Epithelial cell of esophagus (primary cell): ENCODE measurements at places on chromosomes 12 and 14.
A peak's percentile ranks its signal among the peaks of the same experiment; 100 is the strongest.

DNA sequence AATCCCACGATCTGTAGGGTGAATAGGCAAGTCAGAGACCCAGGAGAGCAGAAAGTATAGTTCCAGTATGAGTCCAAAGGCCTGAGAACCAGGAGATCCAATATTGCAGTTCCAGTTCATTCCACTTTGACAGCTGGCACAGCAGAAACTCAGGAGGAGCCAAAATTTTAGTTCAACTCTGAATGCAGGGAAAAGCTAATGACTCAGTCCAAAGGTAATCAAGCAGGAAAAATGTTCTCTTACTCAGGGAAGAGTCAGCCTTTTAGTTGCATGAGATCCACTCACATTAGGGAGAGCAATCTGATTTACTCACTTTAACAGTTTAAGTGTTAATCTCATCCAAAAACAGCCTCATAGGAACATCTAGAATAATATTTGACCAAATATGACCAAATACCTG is 130.2 kb upstream of the LRFN5 start:
- DNase-seq: peak; percentile 58

DNA sequence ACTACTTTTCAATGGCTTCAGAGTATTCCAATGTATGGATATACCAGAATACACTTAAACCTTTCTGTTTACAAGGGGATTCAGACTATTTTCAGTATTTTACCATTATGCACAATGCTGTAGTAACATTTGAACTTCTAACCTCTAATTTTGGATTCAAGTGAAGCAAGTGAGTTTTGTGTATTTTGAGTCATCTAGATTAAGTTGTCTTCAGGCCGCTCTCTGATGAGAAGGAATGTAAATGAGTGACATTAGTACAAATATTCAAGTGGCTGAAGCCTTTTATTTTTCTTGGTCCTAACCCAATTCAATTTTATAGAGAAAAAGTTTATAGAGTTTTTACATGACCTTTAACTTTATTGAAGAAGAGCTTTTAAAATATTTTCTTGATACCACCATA is 125.6 kb downstream of the PDE3A start:
- DNase-seq: no peak

DNA sequence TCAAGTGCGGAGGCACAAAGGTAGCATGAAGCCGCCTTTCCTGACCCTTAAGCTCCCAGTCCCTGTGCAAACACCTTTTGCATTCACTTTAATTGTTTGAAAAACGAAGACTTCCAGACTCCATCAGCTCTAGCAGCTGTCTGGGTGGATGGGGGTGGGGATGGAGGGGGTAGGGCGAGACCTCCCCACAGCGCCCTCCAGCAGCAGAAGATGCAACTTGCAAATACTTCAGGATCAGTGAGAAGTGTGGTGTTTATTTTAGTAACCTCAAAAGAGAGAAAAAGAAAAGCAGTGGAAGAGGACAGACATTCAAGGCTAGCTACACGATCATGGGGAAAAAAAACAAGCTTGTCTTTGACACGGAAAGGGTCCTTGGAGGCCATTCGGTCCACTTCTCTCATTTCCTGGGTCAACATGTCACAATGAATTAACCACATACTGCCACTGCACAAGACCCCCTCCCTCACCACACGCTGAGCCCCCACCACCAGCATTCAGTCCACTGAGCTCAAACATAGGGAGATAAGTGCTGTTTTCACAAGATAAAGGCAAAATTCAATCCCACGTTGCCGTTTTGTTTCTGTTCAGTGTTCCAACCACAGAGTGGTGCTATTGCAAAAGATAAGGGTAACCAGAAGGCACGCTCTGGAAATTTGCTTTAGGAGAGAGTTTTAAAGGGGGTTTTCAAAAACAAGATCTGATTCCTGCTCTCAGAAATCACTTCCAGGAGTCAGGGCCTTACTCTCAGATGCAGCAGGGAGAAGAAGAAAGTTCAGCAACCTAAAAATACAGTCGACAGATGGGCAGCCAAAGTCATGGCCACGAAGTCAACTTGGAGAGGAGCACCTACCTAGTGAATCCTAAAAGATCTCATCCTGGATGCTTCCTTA is 3.3 kb upstream of the NTF3 start:
- DNase-seq: no peak

DNA sequence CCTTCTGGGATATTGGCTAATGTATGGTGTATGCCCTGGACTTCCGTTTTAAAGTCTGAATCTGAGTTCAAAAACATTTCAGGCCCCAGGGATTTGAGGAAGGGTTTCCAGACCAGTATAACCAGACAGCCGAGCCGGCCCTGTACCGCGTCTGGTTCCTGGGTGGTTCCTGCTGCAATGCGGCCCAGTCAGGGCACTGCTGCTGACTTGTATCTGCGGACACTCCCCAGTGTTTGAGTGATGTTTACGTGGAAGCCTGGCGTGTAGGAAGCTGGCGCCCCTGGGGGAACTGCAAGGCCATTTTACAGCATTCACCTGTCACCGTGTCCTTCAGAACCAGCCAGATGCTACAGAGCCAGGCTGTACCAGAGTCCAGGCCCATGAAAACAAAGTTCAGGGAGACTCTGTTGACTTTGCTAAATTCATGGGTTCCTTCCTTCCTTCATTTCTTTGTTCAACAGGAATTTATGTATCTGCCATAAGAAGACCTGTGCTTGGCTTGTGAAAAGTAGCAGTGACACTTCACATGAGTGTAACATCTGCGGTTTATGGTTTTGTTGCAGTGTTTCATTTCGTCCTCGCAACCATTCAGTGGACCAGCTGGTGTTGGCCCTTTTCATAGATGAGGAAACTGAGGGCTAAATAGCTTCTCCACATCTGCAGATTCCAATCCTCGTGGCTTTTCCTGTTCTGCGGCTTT is 16.8 kb downstream of the EML1 start:
- no peak for DNase-seq

GRCh38 chr12:28770322-28770721 is 378.8 kb upstream of the FAR2 start:
- peak; percentile 24 for DNase-seq

DNA sequence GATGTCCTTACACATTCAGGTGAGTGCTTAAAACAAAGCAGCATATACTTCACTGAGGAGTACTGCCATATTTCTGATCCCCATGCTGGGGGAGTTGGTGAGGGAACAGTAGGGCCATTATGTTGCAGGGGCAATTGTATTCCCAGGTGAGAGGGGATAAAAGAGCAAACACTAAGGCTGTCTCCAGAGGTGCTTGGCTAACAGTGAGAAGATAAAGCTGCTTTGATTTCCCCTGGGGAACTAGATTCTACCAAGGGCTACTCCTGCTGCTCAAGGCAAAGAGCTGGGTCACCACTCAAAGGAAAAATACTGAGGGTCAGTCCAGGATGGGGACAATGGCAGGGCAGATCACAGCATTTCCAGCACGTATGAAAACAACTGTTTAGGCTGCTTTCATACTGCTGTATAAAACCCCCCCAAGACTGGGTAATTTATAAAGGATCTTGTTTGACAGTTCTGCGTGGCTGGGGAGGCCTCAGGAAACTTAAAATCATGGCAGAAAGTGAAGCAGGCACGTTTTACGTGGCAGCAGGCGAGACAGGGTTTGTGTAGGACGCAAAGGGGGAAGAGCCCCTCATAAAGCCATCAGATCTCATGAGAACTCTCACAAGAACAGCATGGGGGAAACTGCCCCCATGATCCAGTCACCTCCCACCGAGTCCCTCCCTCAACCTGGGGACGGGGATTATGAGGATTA is 47.8 kb upstream of the OR5AU1 start:
- DNase-seq: no peak

- peak; percentile 64 for DNase-seq
These were observed 36.8 kb upstream of the SPTSSA start for GRCh38 chr14:34498684-34499412.

DNA sequence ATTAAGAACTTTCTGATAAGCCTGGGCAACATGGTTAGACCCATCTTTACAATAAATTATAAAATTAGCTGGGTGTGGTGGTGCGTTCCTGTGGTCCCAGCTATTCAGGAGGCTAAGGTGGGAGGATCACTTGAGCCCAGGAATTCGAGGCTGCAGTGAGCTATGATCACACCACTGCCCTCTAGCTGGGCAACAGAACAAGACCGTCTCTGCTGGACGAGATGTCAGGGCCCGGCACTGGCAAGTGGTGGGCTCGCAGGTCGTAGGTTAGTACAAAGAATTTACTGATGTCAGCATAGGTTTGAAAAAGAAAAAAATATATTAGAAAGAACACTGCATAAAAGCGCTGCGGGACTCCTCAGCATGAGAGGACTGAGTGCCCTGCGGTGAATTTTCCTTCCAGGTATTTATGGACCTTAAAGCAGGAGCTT is 15.7 kb upstream of the VSIG10 start:
- no peak for DNase-seq

GRCh38 chr14:104885031-104885972 is 20.2 kb downstream of the CEP170B start:
- DNase-seq: no peak

DNA sequence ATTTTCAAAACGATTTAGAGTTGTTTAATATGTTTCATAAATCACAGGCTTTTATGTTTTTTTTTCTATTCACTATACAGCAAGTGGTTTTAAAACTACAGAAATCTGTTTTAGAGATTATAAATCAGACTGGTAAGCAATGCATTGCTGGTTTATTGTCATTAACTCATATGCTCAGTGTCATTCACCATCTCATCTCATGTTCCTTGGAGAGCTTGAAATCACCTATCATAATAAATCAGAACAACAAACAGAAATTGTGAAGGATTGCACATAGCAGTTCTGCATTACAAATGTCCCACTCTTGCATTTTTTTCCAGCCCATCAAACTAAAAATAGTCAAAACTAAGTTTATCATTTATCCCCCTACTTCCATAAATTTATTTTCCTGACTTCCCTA is 470.8 kb downstream of the FSCB start:
- DNase-seq: no peak

GRCh38 chr12:106481246-106481645 is 101.6 kb upstream of the RFX4 start:
- DNase-seq: no peak

DNA sequence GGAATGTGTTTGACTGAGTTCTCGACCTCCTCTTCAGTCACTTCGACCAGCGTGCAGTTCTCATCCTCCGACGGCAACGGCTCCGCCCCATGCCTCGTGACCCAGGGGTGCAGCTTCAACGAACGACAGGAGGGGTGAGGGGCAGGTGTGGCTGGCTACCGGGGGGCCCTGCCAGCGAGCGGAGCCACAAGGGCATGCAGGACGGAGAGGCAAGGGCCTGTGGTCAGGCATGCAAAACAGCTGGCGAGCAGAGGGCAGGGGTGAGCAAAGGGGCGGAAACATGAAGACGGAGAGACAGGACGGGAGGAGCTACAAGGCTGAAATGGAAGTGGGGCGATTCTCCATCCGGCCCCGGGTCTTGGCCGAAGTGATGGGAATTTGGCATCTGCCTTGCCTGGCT is 38.7 kb downstream of the P2RX4 start:
- DNase-seq: no peak

- DNase-seq: no peak
These were observed 53.7 kb downstream of the SYT1 start for GRCh38 chr12:78918268-78918667.

GRCh38 chr14:76143642-76144041 is 8.1 kb upstream of the GPATCH2L start:
- DNase-seq: no peak

- DNase-seq: peak; percentile 39
These were observed 31.4 kb downstream of the MAP1LC3B2 start for GRCh38 chr12:116590561-116590960.

DNA sequence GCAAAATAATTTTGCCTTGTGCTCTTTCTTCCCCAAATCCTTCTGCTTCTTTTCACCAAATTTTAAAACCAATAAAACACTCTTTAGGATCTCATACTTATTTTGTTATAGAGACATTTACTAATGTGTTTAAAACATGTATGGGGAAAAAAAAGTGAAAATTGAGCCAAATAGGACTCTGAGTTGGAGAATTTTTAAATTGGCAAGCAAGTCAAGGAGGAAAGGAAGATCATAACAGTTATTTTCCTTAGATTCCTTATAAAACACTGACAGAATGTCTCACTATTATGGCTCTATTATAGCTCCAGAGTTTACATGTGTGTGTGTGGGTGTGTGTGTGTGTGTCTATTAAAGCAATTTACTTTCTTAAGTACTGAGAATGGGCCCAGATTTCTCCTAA is 220.5 kb downstream of the SLC6A15 start:
- no peak for DNase-seq

DNA sequence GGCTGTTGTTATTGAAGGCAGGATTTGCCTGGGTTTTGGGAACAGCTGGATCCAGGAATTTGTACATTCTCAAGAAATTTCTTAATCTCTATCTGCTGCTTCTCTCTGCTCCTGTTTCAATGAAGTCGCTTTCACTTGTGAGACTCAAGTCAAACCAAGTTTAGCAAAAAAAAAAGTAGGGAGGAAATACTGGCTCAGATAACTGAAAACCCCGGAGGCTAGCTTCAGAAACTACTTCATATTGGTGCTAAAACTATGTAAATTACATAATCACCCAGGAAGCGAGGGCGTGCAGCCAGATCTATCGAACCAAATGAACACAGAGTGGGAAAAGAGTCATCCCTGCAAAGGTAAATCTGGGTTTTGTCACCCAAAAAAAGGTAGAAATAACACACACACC is 68.3 kb upstream of the FICD start:
- DNase-seq: peak; percentile 67

DNA sequence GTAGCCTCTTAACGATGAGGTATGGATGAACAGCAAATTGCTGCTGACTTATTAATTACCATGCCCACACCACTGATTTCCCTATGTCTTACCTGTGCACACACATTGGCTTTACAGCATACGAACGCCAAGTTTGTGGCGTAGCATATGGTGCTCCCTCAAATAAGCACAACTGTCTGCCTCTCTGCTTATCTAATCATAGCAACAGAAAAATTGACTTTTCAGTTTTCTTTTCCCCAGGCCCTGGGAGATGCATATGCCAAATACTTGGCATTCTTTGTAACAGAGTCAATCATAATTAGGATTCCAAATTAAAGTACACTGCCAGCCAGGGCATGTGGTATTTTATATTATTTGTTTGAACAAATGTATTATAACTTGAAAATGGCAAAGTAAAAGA is 625.5 kb downstream of the DIO2 start:
- DNase-seq: no peak

GRCh38 chr12:102093319-102093718 is 26.6 kb downstream of the NUP37 start:
- no peak for DNase-seq

DNA sequence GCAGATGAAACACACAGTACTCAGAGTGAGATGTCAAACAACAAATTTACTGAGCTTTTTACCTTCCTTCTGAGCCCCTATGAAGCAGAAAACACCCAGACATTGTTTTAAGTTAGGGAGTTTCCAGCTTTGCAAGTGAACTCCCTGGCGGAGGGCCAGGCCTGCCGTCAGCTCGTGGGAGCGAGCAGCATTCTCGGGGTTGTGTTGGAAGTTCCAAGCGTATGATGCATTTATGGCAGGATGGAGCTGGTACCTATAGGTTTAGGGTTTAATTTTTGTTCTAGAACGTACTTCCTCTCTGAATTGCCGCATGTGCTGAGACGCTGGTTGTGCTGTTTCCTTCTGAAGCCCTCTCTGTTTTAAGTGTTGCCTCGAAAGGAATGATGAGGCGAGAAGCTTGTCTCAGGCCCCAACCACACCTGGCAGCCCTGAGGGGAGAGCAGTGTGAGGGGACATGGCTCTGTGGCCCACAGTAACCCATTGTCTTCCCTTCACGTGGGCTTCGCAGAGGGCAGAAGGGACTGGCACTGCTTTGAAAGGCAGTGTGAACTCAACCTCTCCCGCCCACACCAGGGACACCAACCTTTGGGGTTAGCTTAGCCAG is 76.6 kb downstream of the SSPN start:
- peak; percentile 99 for DNase-seq

GRCh38 chr14:66240105-66240504 is 246.1 kb upstream of the CCDC196 start:
- DNase-seq: peak; percentile 51
